NT2/D1 (cell line): ENCODE measurements at places on chromosomes 2 and 18.

GRCh38 chr2:190301032-190301431, 18.6 kb downstream of the HIBCH start:
- DNase-seq, result no peak

GRCh38 chr2:98539056-98539735, 69.1 kb downstream of the COA5 start:
- no peak for DNase-seq

DNA sequence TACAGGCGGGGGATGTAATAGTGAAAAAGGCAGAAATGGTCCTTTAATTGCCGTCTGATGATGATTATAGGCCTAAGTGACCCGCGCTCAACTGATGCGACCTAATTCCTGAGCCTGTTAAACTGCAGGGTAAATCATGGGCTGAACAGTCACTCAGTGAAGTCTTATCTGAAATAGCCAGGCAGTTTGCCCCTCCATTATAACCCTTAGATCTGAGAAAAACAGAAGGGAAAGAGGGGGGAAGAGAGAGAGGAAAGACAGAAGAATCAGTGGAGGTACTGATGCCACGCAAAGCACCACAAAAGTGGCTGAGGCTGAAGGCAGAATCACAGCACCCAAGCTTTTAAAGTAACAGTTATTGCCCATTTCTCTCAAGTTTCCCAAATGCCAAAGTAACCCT, 73.1 kb upstream of the DNMT3A start:
- no peak for DNase-seq

DNA sequence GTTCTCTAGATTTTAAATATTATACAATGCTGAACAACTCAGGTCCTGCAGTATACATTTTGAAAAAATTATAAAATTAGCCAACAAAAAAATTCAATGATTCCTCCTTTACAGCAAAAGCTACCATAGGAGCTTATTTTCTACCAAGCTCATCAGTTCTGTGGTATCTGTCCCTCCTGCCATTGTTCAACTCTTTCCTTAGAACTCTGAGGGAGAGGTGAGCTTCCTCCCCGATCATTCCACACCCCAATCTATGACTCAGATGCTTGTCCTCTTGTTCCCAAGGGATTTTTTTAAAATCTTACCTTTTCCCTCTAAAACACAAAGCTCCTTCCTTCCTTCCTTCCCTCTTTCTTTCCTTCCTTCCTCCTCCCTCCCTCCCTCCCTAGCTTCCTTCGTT, 13.5 kb downstream of the DPP4 start:
- DNase-seq, result no peak

GRCh38 chr18:49652881-49653724, 91.2 kb downstream of the LIPG start:
- DNase-seq, result no peak

- no peak for DNase-seq
Measured at GRCh38 chr2:236159778-236160170, 8.4 kb downstream of the GBX2 start.

- DNase-seq, result no peak
Measured at GRCh38 chr2:224410946-224411561, 9.1 kb upstream of the FAM124B start.

GRCh38 chr2:15554525-15555218, 6.5 kb downstream of the NBAS start:
- DNase-seq, result no peak

DNA sequence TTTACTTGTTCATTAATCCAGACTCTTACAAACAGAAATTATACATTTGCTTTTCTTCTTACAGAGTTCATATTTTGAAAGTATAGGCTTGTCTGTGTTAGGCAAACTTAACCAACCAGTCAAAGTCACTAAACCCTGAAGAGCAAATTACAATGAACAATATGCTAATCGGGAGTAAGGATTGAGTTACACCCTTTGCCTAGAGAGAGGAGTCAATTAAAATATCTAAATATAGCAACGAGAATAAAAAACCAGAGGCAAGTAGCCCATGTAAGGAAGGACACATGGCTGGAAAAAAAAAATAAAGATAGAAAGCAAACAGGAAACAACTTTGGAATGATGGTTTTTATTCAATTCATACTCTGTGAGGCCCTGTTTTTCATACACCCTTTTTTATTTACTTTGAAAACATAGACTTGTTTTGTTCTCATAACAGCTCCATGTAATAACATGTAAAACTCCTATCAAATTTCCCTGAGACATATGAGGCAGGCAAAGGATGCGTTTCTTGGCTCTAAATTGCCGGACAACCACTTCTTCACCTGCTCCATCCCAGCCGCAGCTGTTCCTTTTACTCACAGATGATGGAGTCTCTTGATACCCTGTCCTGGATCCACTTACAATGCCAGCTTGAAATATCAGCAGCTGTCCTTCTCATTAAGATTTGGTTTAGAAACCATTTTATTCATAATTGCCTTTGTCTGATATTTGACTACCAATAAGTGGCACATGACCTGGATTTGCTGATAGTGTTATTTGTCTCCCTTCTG, 767.7 kb upstream of the GCFC2 start:
- no peak for DNase-seq

DNA sequence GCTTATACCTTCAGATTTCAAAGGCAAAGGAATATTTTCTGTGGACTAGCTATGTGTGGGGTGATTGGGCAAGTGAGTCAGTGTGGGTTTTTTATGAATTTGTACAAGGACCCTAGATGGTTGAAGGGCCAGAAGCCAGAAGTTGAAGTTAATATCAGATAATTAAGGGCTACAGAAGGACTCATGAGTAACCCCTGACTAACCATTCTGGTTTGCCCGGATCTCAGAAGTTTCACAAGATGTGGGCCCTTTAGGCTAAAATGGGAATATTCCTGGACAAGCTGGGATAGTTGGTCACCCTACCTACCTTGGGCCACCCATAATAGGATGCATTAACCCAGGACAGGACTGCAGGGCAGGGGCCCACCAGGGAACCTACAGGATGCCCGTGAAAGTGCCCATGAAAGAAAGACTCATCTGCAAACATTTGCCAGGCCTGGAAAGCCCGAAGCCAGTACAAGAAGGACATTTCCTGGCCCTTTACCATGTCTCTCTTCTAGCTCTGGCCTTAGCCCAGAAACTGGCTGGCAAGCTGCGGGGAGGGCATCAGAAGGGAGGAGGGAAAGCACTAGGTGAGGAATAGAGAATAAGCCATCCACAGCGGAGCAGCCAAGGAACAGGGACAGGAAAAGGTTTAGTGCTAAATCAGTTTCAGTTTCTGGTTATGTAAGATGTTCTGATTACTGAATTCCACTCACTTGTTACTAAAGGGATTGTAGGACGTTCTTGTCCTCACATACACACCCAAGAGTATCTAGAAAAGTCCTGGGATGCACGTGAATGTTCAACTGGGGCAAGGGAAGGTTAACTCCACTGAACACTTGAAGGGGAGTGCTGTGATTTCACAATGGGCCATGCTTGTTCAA, 33.6 kb downstream of the GCG start:
- no peak for DNase-seq

GRCh38 chr2:96636551-96637171, 1.5 kb downstream of the KANSL3 start:
- DNase-seq, result no peak

GRCh38 chr18:72152935-72153334, 391.2 kb downstream of the CBLN2 start:
- no peak for DNase-seq

GRCh38 chr18:22344445-22344844, 73.3 kb downstream of the CTAGE1 start:
- no peak for DNase-seq

- DNase-seq, result no peak
Measured at GRCh38 chr2:6926071-6926732, 9.0 kb downstream of the RNF144A start.

GRCh38 chr2:3000968-3001367, 376.6 kb downstream of the EIPR1 start:
- DNase-seq, result no peak

DNA sequence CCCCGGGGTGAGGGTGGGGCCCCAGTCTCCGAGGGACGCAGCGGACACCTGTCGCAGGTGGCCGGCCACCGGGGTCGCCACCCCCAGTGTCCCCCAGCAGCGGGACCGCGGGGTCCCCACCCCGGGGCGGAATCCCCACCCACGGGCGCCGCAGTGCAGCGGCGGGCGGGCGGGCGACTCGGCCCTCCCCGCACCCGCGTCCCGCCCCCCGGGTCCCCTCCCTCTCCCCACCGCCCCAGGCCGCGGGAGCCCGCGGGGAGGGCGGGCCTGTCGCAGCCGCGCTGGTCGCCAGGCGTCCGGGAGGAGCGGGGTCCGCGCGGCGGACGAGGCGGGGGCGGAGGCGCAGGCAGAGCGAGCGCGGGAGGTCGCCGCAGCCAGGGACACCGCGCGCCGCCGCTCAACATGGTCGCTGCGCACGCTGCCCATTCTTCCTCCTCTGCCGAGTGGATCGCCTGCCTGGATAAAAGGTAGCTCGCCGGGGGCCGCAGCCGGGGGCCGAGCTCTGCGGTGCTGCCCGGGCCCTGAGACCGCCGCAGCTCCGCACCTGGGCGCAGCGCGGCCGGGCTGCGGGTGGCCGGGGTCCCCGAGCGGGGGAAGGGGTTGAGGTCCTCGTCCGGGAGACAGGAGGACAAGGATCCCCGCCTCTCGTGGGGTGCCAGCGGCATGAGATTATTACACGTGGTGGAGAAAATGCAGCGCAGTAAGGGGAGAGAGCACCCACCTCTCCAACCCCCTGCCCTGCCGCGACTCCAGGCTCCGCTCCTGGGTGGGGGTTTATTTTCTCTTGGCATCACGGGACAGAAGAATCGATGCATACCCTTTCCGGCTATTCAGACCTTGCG, at the start of gene RAPGEF4:
Gene RAPGEF4 (plus strand): TSS at position 264 of the 842 bp plus-strand sequence. CDS start 139 bp downstream, at position 403.
- DNase-seq, result no peak

DNA sequence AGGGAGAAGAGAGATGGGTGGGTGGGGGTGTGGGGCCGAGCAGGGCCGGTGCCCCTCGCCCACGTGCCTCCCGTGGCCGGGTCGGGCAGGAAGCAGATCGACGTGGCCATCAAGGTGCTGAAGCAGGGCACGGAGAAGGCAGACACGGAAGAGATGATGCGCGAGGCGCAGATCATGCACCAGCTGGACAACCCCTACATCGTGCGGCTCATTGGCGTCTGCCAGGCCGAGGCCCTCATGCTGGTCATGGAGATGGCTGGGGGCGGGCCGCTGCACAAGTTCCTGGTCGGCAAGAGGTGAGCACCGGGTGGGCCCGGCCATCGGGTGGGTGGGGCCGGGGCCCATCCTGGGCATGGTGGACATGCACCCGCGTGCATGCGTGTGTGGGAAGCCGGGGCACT, 21.8 kb downstream of the ZAP70 start:
- no peak for DNase-seq

DNA sequence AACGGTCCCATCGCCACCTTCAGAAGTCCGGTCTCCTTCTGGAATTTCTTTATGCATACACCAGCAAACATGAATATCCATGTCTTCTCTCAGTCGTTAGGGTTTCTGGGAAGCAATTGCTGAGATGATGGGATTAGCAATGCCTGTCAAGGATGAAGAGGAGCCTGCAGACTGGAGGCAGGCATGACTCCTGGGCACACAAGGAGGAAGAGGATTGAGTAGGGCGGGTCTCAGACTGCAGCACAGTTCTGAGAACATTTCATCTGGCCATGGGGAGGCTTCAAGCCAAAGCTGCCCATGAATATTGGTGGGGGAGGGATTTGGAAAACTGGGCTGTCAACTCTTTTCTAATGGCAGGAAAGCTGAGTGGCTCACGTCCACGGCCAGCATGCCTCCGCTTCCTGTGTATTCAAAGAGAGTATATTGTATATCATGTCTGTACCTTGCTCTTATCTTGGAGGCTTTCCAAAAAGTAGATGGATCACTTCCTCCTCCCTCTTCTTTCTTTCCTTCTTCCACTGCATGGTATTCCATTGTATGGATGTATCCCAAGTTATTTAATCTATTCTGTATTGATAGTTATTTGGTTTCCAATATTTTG, 24.5 kb downstream of the MC2R start:
- no peak for DNase-seq
